Mammary microvascular endothelial cell (primary cell): ENCODE measurements at places on chromosomes 6 and 20. TPM values are rescaled to one million over a fixed set of nuclear protein-coding genes. Genes with fewer than 3 reads are reported as not detected.

SIRPA gene
- total RNA-seq = 36.4 and 42.3 TPM in 2 replicates

DEFB110 gene
- not detected in 2 replicates for total RNA-seq

C6orf15 gene
- not detected in 2 replicates for total RNA-seq

ARMH2 gene
- not detected in 2 replicates for total RNA-seq

ULBP2 gene
- 19.0 and 21.4 TPM in 2 replicates for total RNA-seq

SLC17A4 gene
- total RNA-seq = not detected in 2 replicates

PPP1R3D gene
- total RNA-seq = 4.7 and 5.0 TPM in 2 replicates

DSP gene
- total RNA-seq = 4.6 and 4.7 TPM in 2 replicates

C20orf202 gene
- total RNA-seq = not detected in 2 replicates
